ENCODE measurements at places on chromosomes 2 and 18.

DNA sequence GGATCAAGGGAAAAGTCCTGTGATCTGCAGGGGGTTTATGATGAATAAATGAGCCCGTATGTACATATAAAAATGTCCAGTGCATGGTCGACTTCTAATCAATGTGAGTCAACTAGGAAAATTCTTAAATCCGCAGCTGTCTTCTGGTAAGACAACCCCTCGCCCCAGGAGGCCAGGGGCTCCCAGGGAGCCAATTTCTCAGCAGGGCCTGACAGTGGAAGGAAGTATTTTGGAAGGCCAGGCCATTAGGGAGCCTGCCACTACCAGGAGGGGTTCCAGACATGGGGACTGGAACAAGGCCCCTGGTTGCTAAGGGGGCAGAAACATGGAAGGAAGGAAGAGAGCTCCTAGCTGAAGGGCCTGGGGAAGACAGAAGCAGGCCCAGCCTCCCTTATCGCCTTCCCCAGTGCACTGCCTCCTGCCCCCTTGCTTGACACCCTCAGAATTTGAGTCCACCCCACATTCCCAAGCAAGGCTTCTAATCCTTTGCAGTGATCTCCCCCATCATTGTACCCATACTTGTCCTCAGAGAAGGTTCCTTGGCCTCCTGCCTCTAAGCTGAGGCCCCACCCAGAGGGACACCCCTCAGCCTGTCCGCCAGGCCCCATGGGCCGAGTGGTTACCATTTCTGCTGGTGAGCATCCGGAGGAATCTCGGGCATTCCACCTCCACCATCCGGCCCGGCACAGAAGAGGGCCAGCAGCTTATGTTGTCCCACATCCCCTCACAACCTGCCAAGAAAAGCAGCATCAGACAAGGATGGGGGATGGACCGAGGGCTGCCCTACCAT lies 45.9 kb downstream of the SCTR start:
- DNase-seq, result no peak

GRCh38 chr2:75055820-75056675 lies 97.6 kb downstream of the POLE4 start:
- no peak for DNase-seq

- peak; percentile 4 for DNase-seq
Measured at GRCh38 chr2:98412751-98413458, 31.8 kb upstream of the INPP4A start.

DNA sequence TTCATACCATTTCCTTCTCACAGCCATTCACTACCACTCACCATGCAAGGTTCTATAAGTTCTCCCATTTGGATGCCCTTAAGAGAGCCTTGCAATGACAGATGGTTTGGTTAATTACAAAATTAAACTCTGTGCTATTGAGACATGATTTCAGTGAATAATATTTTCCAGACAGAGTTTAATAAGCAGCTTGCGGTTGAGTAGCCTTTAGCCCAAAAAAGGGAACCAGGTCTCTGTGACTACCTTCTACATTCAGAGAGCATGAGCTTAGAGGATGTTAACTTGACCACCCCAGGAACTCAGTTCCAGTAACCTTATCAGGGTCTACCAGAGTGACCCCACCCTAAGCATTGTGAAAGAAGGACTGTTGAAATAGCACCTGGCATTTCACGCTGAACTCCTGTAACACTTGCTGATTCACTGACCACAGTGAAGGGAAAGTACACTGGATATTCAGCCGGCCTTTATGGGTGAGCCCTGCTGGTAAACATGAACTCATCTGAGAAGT lies 1173.1 kb upstream of the ZEB2 start:
- no peak for DNase-seq

DNA sequence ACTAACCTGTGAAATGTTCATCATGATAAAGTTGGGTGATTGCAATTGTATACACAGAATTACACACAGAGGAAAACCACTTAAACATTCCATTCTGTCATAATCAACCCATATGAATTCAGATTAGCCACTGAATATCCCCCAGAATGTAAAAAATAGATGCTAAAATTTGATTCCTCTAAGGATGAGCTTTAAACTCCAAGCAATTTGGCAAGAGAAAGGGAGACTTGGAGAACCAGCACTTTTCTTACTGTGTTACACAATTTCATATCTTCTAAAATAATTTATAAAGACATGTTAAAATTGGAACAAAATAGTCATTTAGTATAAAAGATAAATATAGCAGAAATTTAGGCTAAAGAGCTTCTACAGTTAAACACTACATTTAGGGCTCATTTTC lies 146.3 kb upstream of the LMAN1 start:
- no peak for DNase-seq

- DNase-seq, result no peak
Measured at GRCh38 chr18:73381699-73382036, 513.9 kb upstream of the NETO1 start.

DNA sequence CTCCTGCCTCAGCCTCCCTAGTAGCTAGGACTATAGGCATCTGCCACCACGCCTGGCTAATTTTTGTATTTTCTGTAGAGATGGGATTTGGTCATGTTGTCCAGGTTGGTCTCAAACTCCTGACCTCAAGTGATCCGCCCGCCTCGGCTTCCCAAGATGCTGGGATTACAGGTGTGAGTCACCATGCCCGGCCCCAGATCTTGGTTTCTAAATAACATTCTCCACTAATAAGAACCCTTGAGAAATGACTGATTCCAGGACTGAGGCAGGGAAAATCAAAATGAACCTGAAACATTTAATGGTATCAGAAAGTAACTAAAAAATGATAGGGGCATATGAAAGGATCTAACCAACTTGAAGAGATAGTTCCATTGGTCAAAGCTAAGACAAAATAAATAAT lies 34.0 kb downstream of the BMPR2 start:
- no peak for DNase-seq

DNA sequence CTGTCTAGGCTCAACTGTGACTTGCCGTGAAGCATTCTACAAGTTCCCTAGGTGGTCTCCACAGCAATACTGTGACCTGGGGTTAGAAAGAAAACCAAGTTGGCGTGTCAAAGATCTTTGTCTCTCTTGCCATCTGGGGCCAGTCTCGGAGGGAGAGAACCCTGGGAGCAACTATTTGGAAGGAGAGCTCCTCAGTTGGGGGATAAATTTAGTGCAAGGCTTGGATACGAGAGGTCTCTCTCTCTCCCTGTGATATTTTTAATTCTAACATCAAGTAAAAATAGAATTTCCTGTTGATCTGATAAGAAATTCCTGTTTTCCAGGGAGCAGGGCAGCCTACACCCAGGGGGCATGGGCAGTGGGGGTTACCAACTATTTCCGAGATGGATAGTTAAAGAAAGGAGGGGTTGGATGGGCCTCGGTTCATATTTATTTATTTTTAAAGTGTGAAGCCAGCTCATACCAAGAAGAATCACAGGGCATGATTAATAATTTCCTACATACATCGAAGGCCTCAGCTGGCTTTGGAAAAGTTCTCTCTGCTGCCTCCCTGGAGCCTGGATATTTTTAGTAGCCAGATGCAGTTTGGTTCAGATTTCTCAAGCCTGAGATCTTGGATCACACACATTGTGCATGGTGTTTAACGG lies 62.8 kb downstream of the EHD3 start:
- no peak for DNase-seq

GRCh38 chr2:242034996-242035814 lies 165.7 kb downstream of the RTP5 start:
- no peak for DNase-seq

DNA sequence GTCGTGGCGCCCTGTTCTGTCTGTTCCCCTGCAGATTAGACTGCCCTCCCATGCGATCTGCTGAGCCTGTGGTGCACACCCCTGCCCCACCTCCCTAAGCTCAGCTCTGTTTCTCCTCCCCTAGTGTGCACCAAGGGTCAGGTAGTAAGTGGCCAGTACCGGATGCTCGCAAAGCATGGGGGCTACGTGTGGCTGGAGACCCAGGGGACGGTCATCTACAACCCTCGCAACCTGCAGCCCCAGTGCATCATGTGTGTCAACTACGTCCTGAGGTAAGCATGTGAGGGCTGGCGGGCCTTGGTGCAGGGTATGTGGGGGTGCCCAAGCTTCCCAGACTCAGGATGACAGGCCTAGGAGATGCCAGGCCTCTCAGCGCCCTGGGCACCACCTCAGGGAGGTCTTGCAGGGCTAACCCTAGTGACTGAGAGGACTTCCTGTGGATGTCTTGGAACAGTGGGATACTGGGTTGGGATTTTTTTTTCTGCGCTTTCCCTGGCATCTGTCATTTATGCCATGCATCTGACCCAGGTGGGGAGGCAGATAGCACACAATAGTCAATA lies 78.4 kb downstream of the EPAS1 start:
- no peak for DNase-seq

DNA sequence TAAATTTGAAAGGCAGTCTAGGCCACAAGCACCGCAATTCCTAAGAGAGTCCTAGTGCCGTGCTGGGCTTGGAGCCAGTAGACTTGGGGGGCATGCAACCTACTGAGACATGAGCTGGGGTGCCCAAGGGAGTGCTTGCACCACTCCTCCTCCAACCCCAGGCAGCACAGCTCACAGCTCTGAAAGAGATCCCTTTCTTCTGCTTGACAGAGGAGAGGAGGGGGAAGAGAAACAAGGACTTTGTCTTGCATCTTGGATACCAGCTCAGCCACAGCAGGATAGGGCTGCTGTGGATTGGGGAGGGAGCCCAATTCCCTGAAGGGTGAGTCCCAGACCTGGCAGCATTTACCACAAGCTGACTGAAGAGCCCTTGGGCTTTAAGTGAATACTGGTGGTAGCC lies 134.6 kb downstream of the TMEM131 start:
- no peak for DNase-seq

DNA sequence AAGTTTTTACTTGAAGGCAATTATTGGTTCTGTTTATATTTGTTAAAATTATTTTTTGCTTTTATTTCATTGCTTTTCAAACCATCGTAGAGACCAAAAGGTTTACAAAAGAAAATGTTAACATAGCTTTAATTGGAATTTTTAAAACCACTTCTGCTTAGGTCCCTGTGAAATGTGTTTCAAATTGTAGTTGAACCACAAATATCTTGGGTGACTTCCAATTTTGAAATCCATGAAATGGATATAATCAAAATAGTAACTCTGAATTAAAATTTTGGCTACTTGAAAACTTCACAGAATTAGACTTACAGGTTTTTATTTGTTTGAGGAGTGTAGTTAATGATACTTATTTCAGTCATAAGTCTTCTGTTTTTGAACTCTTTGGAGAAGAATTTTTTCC lies 3.1 kb upstream of the SPAG16 start:
- DNase-seq, result no peak

GRCh38 chr2:11807156-11808015 lies 61.0 kb downstream of the LPIN1 start:
- no peak for DNase-seq

DNA sequence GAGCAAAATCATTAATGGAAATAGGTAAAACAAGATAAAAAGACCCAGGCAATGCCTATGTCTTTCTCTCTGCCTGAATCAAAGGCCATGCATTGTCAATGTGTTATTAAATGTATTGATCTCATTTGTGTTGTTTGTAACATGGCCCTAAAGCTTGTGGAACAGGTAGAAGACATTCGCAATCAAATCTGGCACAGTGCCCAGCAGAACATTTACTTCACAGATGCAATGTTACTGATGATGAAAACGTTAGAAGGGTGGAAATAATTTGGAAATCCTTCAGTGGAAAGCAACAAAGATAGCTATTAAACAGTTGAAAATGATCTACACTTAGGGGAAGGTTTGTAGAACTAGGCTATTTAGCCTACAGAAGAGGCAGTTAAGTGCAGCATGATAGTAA lies 368.2 kb downstream of the EPHA4 start:
- DNase-seq, result peak; percentile 87

DNA sequence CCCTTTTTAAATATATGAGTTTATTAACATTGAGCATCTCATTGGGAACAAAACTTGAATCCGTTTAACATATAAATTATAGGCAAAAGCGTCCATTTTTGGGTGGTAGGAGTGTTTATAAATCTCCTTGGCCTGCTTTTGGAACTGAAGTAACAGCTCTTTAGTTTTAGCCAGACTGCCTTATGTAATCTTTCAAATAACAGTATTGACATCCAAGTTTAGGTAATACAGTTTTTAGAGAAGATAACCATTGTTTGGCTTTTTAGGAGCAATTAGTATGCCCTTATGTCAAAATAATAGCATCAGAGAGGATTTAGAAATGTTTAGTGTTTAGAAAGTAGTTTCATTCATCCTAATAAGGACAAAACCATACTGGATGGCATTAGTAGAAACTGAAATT lies 361.9 kb downstream of the ARHGAP15 start:
- no peak for DNase-seq

GRCh38 chr2:68487773-68488355 lies 20.5 kb downstream of the APLF start:
- DNase-seq, result peak; percentile 3

DNA sequence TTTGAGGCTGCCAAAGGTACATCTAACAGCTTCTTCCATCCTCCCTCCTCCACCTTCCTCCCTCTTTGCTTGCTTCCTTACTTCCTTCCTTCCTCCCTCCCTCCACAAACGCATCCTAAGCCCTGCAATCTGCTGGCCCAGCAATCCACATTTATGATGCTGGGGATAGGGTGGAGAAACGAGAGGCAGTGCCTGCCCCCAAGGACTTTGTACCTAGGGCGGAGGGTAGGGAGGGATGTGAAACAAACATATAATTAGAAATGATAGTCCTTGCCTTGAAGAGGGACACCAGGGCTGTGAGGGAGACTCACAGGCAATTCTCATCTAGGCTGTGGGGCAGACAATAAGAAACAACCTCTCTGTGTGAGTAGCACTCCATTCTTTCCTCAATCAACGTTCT lies 188.3 kb downstream of the ANKRD30B start:
- DNase-seq, result no peak

- no peak for DNase-seq
Measured at GRCh38 chr2:128374001-128374710, 55.5 kb upstream of the HS6ST1 start.

DNA sequence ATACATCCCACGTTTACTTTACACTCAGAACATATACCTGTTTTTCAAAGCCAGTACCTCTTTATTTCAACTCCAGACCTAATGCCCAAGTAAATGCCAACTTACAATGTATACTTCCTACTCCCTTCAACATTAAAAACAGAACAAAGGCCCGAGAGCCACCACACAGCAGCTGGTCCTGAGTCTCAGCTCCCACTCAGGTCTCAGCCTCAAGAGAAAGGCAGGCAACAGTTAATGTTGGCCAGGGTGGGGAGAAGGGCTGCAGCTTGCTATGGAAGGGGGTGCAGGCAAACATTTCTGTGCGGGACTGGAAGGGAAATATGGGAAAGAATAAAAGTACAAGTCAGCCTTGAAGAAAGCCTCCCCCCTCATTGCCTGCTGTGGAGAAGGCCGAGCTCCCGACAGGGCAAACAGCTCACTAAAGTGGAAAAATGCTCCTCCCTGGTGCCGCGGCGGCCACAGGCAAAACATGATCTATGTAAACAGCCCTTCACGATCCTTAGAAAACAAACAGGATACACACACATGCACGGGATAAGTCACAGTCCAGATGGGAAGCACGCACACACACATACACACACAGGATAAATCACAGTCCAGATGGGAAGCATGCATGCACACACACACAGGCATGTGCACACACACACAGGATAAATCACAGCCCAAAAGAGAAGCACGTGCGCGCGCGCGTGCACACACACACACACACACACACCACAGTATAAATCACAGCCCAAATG lies 67.4 kb downstream of the ADNP2 start:
- no peak for DNase-seq

- DNase-seq, result no peak
Measured at GRCh38 chr2:218001629-218002028, 1.2 kb downstream of the TNS1 start.

- no peak for DNase-seq
Measured at GRCh38 chr2:54787755-54788366, 64.4 kb downstream of the EML6 start.
